ENCODE measurements at places on chromosomes 3 and 15.
A peak's percentile ranks its signal among the peaks of the same experiment; 100 is the strongest.

DNA sequence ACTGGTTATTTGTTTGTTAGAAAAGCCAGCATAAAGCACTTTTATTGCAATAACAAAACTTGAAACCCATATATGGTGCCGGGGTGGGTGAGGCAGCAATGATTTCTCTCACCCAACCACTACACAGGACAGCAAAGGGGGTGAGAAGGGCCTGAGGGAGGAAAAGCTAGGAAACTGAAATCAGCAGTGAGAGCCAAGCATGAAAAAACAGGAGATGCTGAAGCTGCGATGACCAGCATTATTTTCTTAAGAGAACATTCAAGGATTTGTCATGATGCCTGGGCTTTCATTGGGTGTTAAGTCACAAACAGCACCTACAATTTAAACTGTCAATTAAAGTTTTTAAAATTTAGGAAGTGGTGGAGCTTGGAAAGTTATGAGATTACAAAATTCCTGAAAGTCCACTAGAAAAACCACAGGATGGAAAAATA, 11.9 kb upstream of the TM4SF4 start:
- peak; percentile 44 for DNase-seq

DNA sequence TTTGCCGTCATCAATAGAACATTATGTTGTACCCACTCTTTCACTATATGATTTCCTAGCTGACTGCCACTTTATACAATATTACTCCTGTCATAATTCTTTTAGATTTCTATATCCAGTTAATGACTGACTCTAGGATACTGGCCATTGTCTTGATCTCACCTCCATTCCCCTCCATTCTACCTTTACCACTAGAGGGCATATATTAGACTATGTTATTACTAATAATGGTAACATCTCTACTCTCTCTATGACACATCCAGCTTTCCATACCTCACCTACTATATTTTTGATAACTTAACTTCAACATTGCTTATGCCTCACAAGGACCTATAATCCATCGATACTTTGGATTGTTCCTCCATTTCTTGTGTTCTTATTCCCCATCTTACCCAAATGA, 31.4 kb upstream of the POU1F1 start:
- no peak for DNase-seq

GRCh38 chr3:10426346-10427220, 78.8 kb downstream of the ATP2B2 start:
- no peak for DNase-seq

GRCh38 chr3:163543662-163544061, 1534.6 kb downstream of the SI start:
- DNase-seq: no peak

DNA sequence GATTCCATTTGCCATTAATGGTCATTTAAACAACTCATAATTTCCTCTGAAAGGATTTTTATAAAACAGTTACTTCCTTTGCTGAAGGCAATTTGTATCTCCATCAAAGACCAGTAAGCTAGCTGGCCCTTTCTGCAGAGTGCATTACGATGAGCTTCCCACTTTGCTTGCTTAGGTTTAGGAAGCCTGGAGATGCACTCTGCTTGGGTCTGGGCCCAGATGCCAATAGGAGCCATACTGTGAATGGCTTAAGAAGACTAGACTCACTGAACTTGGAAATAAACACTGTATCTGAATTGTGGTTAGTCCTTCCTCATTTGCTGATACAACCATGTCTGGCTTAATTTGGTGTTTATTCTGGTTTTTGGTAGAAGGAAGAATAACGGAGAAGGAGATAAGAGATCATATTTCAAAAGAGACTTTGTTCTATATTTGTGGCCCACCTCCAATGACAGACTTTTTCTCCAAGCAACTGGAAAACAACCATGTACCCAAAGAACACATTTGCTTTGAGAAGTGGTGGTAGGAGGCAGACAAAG, 38.1 kb downstream of the OXNAD1 start:
- no peak for DNase-seq

DNA sequence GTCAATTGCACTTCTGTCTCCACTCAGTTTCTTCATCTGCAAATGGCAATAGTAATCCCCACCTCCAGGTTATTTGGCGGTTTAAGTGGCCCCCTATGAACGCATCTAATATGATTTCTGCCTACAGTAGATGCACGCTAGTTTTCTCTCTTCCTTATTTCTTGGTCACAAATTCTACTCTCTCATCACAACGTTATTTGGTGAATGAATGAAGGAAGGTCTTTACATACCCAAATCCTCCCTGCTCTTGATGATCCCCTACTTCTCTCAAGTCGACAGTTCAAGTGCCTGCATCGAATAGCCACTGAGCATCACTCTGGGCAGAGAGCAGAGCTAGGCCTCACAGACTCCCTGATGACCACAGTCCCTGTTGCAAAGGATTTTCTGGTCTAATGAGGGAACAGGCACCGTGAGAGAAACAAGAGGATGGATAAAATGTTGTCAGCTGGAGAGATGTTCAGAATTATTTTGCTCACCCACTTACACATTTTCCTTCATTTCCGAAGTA, 181.2 kb upstream of the SMAD3 start:
- DNase-seq: no peak

- DNase-seq: no peak
Measured at GRCh38 chr3:100769693-100770092, 60.4 kb downstream of the TFG start.

- DNase-seq: no peak
Measured at GRCh38 chr15:88400591-88401250, 66.5 kb downstream of the MRPL46 start.

GRCh38 chr3:52848617-52849016, 13.8 kb upstream of the MUSTN1 start:
- no peak for DNase-seq

DNA sequence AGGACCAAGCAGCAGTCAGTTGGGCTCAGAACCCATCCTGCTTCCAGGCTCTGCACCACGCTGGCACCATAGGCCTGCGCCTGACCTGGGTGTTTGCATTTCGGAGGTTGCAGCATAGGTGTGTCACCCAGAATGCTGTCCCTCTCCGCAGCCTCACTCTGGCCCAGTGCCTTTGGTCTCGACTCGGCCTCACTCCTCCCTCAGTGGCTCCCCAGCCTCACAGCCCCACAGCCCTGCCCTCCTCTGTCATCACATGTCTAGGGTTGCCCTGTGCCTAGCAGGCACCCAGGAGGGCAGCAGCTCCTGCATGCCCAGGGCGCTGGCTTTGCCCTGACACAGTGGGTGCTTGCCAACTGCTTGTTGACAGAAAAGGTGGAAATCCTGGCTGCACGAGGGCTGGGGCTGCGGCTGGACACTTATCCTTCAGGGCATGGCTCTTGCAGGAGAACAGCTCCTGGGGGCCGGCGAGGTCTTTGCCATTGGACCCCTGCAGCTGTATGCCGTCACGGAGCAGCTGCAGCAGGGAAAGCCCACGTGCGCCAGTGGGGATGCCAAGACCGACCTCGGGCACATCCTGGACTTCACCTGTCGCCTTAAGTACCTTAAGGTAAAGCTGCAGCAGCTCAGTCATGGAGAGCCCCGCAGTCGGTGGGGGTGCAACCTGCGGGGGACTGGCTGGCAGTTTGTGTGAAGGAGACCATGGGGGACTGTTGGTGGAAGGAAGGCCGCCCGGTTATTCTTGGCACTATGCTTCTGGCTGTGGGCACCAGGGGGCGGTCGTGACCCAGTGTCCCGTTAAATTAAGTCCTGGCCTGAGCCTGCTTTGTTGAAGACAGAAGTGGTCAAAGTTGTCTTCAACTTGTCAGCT, 16.2 kb downstream of the NISCH start:
- DNase-seq: peak; percentile 9

- DNase-seq: no peak
Measured at GRCh38 chr3:174110761-174111160, 713.2 kb downstream of the NLGN1 start.

DNA sequence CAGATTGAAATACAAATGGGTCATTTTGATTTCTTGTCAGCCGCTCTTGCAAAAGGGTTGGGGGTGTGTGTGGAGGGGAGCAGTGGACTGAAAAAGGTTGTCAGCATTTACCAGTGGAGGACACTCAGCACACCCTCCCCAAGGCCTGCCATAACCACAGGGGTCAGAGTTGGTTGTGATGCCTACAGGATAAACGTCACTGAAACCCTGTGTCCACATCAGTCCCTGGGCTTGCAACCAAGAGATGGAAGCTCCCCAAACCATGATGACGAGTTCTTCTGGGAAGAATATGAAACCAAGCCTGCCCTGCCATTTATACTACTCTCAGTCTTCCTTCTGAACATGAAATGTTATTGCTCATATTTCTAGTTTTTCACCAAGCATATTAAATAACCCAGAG, 54.0 kb upstream of the UMPS start:
- no peak for DNase-seq

Measured in kidney glomerular epithelial cell (primary cell).